Pulmonary artery endothelial cell (primary cell): ENCODE measurements at places on chromosomes 12 and 14.

DNA sequence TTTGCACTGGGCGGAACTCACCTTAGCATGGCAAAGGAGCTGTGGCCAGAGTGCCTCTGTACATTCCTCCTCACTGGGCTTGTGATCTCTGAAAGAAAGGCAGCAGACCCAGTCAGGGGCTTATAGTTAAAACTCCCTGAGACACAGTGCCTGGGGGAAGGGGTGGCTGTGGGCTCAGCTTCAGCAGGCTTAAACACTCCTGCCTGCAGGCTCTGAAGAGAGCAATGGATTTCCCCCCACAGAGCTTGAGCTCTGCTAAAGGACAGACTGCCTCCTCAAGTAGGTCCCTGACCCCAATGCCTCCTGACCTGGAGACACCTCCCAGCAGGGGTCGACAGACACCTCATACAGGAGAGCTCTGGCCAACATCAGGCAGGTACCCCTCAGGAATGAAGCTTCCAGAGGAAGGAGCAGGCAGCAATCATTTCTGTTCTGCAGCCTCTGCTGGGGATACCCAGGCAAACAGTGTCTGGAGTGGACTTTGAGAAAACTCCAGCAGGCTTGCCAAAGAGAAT is 327.5 kb upstream of the SLC16A7 start:
- DNase-seq: no peak

DNA sequence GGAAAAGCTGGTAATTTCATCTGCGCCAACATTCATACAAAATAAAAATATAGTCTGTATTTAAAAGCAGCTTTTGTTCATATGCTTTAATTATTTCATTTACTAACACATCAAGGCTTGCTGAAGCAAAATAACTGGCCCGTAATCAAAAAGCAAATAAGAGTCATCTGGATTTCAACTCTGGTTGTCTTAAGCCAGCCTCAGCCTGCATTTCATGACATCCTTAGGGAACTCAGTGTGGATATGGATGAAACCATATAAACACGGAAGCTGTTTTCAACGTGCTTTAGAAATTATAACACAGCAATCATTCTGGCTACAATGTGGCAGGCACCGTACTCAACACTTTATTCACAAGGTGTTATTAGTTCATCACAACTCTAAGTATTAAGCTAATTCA is 852 bp downstream of the COX16 start:
- no peak for DNase-seq

- no peak for DNase-seq
Measured at GRCh38 chr12:15597125-15597830, 191.9 kb downstream of the EPS8 start.

DNA sequence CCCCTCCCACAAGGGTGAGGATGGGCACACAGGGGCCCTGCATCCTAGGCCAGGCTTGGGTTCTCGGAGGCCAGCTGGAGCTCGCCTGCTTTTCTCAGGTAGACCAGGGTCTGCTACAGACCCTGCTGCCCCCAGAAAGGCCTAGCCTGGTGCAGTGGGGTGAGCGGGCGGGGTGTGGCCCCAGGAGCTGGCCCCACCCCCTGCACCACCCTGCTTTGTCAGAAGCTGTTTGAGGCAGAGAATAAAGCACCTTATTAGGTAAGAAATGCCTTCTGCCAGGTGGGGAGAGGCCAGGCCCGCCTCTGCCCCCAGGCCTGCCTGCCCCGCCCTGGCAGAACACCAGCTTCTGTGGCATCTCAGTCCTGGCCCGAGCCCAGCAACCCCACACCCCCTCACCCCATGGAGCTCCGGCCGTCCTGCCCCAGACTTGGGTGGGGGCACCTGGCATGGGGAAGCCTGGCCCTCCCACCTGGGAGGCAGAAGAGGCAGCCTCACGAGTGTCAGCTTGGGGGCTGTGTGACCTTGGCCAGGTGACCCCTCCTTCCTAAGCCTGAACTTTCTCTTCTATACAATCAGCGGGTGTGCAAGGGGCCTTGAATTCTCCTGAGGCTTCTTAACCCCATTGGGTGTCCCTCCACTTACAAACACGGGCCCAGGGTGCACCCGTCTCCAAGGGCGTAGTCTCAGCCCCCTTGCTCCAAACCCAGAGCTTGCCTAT is 43.2 kb downstream of the KRT80 start:
- no peak for DNase-seq

DNA sequence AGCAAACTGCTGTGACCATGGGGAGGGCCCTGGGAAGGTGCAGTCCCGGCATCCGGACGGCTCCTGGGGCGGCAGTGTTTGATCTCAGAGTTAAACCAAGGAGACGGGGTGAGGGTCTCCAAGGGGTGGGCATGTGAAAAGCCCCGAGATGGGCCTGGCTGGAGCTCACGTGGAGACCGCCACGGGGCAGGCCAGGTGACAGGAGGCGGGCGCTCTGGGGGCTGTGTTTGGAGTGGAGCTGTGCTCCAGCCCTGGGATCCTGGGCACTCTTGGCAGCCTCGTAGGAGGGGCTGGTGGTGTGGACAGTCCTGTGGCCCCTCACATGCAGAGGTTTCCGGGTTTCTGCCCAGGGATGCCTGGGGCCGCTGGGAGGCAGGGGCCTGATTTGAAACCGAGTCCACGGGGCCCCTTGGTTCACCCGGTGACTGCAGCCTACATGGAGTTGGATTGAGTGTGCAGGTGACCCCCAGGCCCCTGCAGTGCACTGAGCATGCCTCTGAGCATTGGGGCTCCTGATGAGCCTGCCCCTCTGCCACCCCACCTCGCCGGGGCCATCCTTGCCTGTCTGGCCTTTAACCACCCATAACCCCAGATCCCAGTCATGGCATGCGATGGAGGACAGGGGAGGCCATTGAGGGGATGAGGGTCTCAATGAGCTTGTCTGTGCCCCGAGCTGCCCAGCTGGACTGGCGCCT is 8.4 kb downstream of the KIF26A start:
- no peak for DNase-seq

DNA sequence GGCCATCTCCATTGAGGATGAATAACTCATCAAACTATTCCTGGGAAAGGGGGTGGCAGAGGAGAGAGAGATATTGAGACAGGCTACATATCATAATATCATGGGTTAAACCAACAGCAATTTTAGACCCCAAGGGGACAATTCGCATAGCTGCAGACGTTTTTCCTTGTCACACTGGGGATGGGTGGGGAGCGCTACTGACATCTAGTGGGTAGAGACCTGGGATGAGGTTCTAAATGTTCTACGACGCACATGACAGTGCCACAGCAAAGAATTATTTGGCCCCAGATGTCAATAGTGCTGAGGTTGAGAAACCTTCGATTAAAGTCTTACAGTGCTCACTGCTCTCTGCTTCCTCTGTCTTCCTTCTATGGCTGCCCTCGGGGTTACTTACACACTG is 425.6 kb downstream of the NRXN3 start:
- DNase-seq: no peak

DNA sequence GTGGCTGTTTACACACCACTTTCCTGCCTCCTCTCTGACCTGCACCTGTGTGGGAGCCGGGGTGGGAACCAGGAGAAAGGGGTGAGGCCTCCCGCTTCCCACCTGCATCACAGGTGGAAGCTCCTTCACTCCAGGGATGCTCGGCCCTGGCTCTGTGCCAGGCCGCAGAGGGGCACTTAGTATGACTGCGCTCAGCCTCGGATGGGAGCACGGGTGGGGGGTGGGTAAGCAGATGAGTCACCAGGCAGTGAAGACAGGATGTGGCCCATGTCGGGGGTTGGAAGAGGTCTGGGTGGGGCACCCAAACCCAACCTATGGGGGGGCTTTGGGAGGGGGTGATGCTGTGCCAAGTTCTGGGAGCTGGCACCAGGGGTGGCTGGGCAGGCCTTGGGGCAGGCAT is 7.4 kb upstream of the CYP46A1 start:
- no peak for DNase-seq

DNA sequence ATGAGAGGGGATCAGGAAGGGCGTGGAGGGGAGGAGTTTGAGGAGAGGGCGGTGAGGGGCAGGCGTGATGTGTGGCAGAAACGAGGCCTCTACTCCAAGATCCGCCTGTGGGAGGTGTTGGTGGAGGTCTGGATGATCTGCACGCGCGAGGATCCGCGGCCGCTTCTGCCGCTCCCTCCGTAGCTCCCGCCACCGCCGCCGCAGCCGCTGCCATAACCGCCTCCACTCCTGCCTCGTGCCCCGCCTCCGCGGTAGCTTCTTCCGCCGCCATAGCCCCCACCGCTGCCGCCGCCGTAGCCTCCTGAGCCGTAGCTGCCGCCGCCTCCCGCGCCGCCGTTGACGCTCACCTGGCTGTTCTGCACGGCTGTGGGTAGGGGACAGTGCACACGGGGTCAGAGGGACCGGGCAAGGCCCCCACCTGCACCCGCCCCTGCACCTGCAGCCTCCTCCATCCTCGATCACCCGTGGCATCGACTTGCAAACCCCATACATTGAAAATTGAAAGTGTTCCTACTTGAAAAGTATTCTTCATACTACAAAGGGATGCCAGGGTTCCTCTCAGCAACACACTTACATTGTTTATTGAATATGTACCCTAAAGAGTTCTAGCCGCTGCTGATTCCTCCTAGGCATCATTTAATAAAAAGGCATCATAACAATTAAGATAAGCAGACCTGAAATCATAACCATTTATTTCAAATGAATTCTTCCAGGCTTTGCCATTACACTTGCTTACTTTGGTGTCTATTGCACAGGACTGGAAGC is 11.1 kb upstream of the KRT1 start:
- DNase-seq: no peak

DNA sequence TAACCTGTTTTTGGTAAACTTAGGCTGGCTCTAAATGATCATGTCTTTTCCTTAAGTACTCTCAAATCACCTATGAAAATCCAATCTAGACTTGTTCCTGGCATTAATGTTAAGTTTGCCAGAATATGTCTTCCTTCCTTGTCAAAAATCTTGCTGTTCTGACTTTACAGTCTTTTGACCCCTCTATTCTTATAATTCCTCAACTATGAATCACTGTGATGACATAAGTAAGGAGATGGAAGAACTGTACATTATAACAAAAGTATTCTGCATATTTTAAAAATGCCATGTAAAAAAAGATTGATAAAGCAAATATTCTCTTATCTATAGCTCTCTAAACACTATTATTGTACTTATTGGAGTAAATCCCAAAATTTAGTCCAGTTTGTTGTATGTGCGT is 51.4 kb upstream of the BAZ1A start:
- peak; percentile 29 for DNase-seq

- no peak for DNase-seq
Measured at GRCh38 chr14:59132796-59133494, 55.5 kb upstream of the DAAM1 start.

DNA sequence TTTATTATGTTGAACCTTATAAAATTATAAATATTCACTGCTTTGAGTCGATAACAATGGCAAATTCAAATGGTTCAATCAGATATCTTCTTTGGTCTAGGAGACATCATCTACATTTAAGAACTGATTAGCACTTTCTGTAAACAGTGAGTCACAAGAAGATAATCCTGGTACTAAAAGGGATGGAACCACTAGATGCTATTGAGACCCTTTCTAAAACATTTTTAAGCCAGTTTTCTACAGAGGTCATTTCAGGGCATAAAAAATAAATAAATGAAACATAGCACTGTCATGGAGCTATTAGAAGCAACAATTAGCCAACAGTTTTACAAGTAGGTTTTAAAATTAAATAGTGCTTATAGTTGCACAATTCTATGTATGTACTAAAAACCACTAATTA is 212.2 kb downstream of the DUSP6 start:
- DNase-seq: no peak

DNA sequence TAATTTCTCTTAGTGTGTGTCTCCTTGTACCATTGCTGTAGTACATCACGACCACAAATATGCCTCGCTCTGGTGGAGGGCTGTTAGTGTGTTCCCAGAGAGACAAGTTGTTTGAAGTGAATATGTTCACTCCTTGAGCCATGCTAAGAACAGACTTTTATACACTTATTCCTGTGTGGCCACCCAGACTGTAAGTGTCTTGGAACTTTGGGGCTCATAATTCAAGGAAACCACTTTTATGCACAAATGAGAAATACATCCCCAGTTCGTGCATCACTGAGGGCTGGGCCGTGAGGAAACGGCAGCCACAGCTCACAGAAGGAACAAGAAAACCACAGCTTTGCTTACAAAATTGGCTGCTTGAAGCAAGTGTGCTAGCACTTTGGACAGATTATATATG is 362.2 kb upstream of the DDHD1 start:
- no peak for DNase-seq

GRCh38 chr12:26153421-26154154 is 28.8 kb upstream of the BHLHE41 start:
- peak; percentile 67 for DNase-seq

- no peak for DNase-seq
Measured at GRCh38 chr12:69578283-69578682, 7.0 kb upstream of the CCT2 start.

DNA sequence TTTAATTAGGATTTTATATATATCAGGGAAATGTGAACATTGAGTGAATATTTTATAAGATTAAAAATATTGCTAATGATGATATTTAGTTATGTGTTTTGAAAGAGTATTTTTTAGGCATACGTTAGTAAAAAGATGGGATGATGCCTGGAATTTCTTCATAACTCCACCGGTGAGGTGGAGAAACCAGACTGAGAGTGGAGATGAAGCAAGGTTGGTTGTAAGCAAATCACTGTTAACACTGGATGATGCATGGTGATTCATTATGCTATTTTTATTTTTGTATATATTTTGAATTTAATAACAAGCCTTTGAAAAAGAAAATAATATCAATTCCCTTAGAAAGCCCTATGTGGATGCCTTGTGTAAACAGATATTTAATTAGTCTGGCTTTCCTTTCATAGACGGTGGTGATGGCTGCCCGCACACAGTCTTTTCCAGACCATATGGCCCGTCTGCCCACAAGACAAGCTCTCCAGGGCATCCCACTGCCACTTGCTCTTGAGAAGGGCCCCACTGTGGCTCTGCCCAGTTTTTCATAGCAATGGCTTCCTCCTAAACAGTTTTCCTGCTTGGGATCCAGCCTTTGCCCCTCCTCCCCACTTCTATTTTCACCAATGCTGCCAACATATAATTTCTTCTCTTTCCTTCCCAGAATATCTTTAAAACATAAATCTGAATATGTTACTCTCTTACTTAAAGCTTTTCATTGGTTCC is 95.4 kb downstream of the HELB start:
- no peak for DNase-seq

- no peak for DNase-seq
Measured at GRCh38 chr14:71698027-71698426, 234.2 kb upstream of the RGS6 start.

DNA sequence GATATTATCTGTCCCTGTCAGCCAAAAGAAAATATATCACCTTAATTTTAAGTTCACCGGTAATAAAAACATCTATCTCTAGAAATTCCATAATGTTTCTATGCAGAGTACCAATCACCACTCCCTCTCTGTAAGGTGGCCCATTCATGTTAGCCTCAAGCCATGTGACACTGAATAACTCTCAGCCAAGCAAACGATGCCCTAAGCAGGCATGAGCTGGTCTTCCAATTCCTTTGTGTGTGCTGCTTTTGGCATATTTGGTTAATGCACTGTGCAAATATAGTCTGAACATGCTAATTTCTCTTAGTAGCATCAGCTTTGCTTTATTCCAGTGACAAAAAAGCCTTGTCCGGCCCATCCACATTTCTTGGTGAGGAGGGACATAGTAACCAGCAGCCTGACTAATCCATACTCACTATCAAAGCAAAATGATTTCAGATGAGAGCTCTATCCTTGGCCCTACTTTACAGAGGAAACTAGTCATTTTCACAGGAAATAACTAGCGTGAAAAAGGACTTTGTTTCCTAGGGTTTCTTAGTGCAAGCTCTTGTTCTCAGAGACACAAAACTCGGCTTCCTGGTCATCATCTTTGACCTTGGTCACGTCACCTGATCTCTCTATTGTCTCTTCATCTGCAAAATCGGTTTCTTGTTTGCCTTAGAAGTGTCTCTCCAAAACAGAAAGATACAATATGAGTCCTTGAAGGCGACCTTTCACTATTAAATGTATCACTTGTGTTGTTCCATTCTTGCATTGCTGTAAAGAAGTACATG is 59.2 kb upstream of the RTRAF start:
- no peak for DNase-seq
